ENCODE measurements at places on chromosomes 4 and X.

GRCh38 chr4:139209470-139210063 is 32.5 kb upstream of the ELF2 start:
- no peak for DNase-seq

GRCh38 chr4:183670251-183670650 is 11.2 kb downstream of the TRAPPC11 start:
- DNase-seq, result no peak

GRCh38 chr4:176945334-176945733 is 152.6 kb upstream of the VEGFC start:
- no peak for DNase-seq

GRCh38 chr4:140113653-140114052 is 40.3 kb downstream of the MAML3 start:
- DNase-seq, result no peak

DNA sequence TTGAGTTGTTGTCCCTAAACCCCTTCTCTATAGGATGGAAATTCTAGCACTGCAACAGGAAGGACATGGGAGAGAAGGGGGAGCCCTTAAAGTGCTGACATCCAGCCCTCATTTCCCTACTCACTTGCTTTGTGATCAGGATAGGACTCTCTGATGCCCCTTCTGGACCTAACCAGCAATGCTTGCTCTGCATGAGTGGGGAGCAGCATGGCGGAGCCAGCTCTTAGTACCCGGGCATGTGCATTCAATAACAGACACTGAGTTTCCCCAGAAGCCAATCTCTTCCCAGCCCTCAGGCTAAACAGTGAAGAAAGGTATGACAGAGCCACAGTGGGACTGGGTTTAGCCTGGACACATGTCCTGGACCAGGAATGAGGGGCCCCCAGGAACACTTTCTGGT is 14.0 kb downstream of the SOD3 start:
- no peak for DNase-seq

DNA sequence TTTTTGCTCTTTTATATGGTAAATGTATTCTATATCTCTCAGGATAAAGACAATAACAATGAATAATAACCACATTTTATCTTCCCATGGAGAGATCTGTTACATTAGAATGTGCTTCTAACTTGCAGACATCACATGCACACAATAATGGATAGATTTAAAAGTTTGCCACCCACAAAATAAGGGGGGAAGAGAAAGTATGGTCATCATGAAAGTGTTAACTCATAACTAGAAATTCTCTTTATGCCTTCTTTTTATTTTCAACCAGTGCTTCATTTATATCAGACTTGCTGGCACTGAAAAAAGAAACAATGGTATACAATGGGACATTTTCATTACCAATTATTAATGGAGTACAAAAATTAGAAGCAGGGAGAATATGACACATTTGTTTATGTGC is 470.0 kb downstream of the FAT4 start:
- DNase-seq, result no peak

DNA sequence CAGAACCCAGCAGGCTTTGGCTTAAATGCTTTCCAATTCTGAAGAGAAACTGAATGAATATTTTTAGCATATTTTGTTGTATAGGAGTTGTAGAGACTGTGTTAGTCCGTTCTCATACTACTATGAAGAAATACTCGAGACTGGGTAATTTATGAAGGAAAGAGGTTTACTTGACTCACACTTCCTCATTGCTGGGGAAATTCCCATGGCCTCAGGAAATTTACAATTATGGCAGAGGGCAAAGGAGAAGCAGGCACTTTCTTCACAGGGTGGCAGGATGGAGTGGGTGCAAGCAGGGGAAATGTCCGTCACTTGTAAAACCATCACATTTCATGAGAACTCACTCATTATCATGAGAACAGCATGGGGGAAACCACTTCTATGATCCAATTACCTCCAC is 291.7 kb downstream of the PACRGL start:
- no peak for DNase-seq

- no peak for DNase-seq
Observed at GRCh38 chr4:113701169-113701568, 60.4 kb downstream of the CAMK2D start.

DNA sequence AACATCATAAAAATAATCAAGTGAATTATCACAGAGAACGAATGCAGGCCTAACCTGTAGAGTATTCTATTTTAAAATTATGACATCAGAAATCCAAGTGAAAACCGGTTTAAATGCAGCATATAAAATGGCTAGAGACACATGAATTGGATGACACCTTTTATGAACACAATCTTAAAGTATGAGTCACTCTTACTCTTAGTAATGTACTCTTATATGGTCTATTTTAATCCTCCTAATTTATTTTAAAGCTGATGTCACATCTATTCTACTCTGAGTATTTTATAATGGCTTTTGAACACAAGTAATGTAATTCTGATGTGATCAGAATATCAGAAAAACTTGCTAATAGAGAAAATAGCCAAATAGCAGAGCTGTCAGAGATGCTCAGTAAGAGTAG is 161.4 kb upstream of the RADX start:
- no peak for DNase-seq

- DNase-seq, result no peak
Observed at GRCh38 chrX:143634663-143635455, 1.0 kb downstream of the SLITRK4 start.

DNA sequence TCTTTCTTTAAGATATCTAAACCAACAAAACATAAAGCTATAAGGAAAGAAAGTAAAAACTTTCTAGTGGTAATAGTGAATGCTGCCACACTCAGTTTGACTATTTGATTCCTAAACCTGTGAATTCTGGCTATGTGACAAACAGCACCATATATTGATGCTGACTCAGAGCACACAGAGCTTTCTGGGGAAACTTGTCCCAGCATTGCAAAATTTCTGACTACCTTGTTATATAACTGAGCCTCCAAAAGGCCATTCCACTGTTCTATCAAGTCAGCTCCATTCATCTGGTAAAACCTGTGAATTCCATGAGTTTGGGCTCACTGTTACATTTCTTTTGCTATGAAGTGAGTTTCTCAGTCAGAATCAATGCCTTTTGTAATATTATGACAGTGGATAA is 1229.7 kb downstream of the PCDH18 start:
- no peak for DNase-seq

DNA sequence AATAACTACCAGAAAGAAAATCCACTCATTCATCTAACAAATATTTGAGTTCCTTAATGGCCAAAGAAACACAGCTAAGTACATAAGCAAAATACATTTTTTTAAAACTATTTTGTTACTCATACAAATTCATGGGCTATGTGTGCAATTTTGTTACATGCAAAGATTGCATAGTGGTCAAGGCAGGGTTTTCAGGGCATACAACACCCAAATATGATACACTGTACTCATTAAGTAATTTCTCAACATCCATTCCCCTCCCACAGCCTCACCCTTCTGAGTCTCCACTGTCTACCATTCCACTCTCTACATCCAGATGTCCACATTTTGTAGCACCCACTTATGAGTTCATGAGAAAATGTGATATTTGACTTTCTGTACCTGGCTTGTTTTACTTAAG is 58.2 kb downstream of the BRWD3 start:
- DNase-seq, result no peak

DNA sequence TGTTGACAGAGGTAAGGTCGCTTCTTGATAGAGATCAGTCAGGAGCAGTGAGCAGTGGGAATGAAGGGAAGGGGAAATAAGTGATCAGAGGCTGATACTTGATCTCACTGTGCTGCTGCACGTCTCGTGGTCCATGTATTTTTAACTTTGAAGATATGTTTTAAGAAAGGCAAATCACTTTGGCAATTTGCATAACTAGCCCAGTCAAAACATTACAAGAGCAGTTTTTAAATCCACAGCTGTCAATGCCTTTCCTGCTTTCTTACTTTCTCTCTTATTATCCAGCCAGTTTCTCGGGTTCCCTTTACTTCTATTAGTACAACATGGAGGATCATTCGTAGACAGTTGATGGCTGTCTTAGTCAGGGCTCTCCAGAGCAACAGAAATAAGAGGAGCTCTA is 472.8 kb downstream of the TMA16 start:
- no peak for DNase-seq

- DNase-seq, result no peak
Observed at GRCh38 chr4:27366104-27366823, 505.6 kb downstream of the STIM2 start.

DNA sequence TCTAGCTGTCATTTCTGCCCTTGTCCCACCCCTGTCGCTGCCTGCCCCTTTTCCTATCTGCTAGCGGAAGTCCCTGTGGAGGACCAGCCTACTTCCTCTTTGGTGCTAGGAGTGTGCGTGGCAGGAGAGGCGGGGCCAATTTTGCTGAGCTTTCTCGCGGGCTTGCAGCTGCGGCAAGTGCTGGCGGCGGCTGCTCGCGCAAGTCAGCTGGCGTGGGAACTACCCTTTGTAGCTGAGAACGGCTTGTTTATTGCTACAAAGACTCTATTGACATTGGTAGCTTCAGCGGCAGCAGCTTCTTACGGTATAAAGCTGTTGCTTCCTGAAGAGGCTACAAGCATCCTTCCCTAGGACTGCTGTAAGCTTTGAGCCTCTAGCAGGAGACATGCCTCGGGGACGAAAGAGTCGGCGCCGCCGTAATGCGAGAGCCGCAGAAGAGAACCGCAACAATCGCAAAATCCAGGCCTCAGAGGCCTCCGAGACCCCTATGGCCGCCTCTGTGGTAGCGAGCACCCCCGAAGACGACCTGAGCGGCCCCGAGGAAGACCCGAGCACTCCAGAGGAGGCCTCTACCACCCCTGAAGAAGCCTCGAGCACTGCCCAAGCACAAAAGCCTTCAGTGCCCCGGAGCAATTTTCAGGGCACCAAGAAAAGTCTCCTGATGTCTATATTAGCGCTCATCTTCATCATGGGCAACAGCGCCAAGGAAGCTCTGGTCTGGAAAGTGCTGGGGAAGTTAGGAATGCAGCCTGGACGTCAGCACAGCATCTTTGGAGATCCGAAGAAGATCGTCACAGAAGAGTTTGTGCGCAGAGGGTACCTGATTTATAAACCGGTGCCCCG is at the start of gene MAGEH1:
MAGEH1 (plus strand) TSS at position 138 of the 843 bp plus-strand sequence; CDS start at position 386, 248 bp downstream.
- DNase-seq, result peak; percentile 81

GRCh38 chr4:176387571-176387970 is 67.8 kb downstream of the SPCS3 start:
- no peak for DNase-seq

- no peak for DNase-seq
Observed at GRCh38 chr4:73770917-73771316, 30.5 kb downstream of the CXCL8 start.

- DNase-seq, result no peak
Observed at GRCh38 chr4:56861360-56861759, 39.9 kb upstream of the SPINK2 start.

- DNase-seq, result no peak
Observed at GRCh38 chrX:118250445-118250844, 95.5 kb upstream of the WDR44 start.

DNA sequence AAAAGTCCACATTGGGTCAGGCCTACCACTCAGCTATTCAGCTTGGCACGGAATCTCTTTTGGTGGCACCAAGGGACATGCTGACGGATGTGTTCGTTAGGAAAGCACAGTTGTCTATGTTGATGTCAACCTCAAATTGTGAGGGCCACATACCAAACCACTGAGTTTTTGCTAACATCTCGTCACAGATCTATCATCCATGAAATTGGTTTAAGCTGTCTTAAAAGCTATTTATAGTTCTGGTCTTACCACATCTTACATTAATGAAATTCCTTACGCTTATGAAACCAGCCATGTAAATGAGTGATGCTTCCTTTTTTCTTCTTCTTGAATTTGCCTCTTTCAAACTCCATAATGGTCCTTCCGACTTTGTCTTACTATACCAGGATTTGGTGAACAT is 101.5 kb downstream of the MGST2 start:
- peak; percentile 88 for DNase-seq

- DNase-seq, result no peak
Observed at GRCh38 chrX:78957049-78957767, 12.0 kb downstream of the P2RY10 start.

DNA sequence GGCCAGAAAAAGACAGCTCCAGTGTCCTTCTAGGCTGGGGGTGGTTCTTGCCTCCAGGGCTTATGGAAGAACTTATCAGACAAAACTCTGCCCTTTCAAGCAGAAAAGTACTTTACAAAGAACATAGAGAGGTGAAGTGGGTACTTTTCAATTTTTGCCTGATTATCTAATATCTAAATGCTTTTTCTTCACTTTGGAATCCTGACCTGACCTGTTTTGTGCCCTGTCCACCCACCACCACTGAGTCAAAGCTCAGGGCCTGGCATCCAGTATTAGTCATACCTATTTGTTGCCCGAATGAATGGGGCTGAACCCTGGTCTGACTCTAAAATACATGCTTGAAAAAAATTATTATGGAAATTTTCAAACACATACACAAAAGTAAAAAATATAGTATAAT is 37.2 kb downstream of the RTL9 start:
- no peak for DNase-seq

GRCh38 chr4:109967798-109968520 is 55.3 kb downstream of the EGF start:
- no peak for DNase-seq

DNA sequence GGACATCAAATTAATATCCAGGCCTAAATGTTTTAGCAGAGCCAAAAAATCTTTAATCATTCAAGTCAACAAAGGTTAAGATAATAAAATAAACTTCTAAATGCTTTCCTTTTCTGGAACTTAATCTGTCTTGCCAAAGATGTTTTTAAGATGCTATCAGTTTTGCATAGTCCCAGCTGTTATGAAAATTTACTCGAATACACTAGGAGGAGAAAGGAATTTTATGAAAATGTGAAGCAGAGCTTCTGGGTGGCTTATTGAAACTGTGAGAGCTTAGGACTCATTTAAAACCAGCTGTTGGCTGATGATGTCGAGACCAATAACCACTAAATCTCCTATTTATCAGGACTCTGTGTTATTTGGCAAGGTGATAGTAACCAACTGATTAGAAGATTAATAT is 202.2 kb upstream of the ETNPPL start:
- no peak for DNase-seq

DNA sequence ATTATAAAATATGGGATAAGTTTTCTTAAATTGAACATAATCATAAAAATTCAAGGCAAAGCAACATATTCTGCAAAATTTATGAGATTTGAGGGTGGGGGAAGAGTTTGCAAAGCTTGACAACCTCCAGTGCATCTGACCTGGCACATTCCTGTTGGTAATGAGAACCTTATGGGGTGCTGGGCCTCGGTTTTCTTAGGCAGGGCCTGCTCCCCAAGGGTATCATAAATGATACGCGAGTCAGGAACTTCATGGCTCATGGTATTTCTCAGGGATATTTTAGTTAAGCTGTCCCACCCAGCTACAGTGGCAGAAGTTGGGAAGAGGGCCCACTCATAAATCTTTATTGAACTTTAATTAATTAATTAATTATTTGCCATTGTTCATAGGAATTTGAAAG is 13.2 kb downstream of the AFF2 start:
- DNase-seq, result no peak

GRCh38 chr4:138749303-138749702 is 266.3 kb upstream of the NOCT start:
- peak; percentile 59 for DNase-seq

- no peak for DNase-seq
Observed at GRCh38 chr4:102988429-102989020, 31.0 kb downstream of the SLC9B1 start.

GRCh38 chr4:57042711-57043169 is 64.0 kb downstream of the POLR2B start:
- peak; percentile 36 for DNase-seq

- DNase-seq, result no peak
Observed at GRCh38 chr4:23374259-23374658, 515.6 kb downstream of the PPARGC1A start.
